ENCODE measurements at places on chromosomes 12 and 14. TPM values are rescaled to one million over a fixed set of nuclear protein-coding genes. Genes with fewer than 3 reads are reported as not detected.

- no peaks in the 10 kb centered on the region for H3K36me3 ChIP-seq
- no peak overlapping the region for H3K27ac ChIP-seq
- DNase-seq: no peak
- peaks cover 9% of the 10 kb centered on the region for H3K4me1 ChIP-seq
- H3K4me3 ChIP-seq: no peak overlapping the region
Observed at GRCh38 chr12:47941871-47942613, 21.4 kb upstream of the TMEM106C start.

- no peak overlapping the region for H3K4me3 ChIP-seq
- DNase-seq: no peak
- peaks cover 27% of the 10 kb centered on the region for H3K27me3 ChIP-seq
- H3K4me1 ChIP-seq: no peaks in the 10 kb centered on the region
Observed at GRCh38 chr14:101557811-101558738, 3.2 kb upstream of the DIO3 start.

Gene DIO2
- not detected for total RNA-seq

Gene BHLHE41
- not detected for total RNA-seq
